ENCODE measurements at places on chromosomes 16 and 17.

GRCh38 chr16:82636485-82636884 is 9.7 kb downstream of the CDH13 start:
- DNase-seq = no peak

DNA sequence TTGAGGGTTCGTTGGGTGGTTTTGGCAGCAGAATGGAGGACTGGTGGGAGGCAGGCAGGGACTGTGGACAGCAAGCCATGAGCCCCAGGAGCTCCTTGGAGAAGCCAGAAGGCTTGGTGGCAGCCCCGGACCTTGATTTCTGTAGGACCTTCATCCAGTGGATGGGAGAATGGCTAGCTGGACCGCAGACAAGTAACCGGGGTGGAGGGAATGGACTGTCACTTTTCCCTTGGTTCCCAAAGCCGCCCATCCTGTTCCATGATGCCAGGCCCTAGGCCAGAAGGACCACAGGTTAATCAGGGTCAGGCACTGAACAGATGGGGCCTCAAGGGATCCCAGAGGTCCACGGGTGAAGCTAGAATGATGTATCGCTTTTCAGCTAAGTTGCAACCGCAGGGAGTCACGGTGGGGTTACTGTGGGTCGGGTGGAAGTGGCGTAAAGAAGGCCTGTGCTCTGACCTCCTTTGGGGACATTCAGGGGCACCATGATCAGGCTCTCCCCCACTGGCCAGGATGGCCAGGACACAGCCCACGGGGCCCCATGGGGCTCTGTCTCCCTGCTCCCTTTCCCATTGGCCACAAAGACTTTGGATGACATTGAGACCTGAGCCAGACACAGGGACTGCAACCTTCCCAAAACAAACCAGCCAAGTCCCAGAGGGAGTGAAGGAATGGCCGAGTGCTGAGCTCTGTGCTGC is 66.9 kb upstream of the MRTFB start:
- no peak for DNase-seq

DNA sequence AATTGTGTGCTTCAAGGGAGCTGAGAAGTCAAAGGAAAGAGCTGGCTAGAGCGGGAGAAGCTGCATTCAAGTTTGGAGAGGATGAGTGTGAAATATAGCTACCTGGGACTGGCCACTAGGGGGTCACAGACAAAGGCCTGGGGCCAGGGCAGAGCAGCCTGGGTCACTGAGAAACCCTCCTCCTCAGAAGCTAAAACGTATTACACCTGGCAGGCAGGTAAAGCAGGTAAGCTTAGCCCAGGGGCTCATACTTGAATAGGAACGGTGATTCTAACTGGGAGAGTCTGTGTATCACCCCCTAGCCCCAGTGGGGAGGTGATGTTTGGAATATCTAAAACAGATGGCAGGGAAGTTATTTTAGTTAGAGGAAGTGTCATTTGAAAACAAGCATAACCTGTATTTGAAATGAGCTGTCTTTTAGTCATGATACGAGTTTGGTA is 6.8 kb downstream of the KRT37 start:
- DNase-seq = no peak

DNA sequence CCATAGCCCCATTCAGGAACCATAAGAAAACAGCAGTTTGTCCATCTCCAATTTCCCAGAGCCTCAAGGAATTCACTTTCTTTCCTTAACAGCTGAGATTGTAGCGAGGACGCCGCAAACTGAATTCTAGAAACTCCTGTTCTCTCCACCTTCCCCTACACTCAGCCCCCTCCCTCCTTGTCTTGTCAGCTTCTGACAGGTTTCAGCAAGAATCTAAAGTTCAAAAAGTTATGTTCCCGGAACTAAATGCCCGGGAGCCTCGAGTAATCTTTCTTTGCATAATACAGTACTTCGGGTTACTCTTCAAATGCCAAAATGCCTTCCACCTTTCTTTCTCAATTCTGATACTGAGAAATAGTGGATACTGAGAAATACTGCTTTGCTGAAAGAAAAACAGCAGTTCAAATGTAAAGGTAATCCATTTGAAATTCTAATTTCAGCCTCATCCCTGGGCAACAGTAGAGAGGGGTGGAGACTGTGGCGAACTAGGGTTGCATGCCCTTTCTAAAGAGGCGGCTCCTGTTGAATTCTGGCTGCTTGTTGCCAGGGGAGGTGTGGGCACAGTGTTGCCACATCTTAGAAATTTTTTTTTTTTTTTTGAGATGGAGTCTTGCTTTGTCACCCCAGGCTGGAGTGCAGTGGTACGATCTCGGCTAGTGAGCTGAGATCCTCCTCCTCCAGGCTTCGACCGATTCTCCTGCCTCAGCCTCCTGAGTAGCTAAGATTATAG is 63.5 kb upstream of the USP7 start:
- no peak for DNase-seq

DNA sequence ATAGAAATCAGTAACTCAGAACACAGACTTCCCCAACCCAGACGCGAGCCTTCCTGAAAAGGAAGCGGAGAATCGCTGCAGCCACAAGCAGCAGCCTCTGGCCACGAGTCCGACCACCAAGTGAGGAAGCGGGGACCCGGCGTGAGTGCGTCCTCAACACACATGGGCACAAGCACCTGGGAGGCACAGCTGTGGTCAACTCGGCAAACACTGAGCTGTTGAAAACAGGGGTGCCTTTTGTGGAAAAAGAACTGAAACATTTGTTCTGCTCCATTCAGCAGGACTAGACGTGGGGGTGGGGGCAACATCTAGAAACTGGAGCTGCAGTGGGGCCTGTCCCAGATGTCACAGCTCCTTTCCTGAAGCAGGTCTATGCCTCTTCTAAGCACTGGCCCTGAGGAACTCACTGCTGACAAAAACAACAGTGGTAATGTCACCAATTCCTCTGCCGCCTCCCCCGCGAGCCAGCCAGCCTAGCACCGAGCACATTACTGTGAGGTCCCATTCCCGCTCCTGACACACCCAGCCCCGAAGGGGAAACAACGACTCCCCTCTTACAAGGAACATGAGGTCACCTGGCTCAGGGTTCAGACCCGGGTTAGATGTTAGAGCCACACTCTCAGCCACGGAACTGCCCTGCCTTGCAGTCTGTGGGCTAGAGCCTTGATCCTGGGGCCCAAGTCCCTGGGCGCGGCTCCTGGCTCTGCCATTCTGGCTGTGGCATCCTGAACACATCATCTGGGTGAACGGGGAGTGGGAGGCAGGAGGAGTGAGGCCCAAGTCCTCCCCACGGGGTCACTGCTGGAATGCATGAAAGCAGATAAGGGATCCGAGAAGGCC is 29.0 kb downstream of the KDM8 start:
- no peak for DNase-seq

- no peak for DNase-seq
These were observed 134.0 kb upstream of the IRX6 start for GRCh38 chr16:55189682-55190636.

DNA sequence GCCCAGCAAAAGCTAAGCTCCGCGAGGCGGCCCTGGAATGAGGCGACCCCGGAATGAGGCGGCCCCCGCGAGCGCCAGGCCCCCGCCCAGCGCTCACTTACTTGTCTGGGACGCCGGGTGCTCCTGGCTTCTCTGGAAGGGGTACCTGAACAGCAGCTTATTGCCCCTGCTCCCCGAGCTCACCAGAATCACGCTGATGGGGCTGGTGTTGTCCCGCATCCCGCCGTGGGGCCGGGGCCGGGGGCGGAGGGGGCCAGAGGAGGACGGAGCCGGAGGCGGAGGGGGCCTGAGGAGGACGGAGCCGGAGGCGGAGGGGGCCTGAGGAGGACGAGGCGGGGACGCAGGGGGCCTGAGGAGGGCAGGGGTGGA is 440 bp downstream of the NPRL3 start:
- DNase-seq = no peak
